ENCODE measurements at places on chromosomes 6 and 20.
A peak's percentile ranks its signal among the peaks of the same experiment; 100 is the strongest.

- DNase-seq: no peak
These were observed 7.5 kb downstream of the F13A1 start for GRCh38 chr6:6312901-6313441.

GRCh38 chr20:59829054-59829785 is 104.2 kb downstream of the SYCP2 start:
- no peak for DNase-seq

DNA sequence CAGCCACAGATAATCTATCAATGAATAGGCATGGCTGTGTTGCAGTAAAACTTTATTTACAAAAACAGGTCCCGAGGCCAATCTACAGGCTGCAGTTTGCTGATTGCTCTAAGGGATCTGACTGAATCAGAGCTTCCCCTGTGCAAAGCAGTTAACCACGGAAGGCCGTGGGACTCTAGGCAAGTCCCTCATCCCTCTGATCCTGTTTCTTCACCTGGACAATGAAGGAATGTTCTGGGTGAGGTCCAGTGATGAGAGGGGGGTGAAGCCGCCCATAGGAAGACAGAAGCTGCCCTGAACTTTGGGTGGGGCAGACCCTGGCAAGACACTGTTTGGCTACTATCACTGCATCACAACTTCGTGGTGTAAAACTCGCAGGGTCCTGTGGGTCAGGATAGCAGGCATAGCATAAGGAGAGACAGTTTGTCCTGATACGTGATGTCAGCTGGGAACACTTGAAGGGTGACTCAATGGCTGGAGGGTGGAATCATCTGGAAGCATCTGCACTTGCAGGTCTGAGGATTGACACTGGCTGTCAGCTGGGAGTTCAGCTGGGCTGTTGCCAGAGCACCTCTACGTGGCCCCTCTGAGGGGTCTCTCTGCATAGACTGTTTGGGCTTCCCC is 33.3 kb upstream of the TGM2 start:
- no peak for DNase-seq

DNA sequence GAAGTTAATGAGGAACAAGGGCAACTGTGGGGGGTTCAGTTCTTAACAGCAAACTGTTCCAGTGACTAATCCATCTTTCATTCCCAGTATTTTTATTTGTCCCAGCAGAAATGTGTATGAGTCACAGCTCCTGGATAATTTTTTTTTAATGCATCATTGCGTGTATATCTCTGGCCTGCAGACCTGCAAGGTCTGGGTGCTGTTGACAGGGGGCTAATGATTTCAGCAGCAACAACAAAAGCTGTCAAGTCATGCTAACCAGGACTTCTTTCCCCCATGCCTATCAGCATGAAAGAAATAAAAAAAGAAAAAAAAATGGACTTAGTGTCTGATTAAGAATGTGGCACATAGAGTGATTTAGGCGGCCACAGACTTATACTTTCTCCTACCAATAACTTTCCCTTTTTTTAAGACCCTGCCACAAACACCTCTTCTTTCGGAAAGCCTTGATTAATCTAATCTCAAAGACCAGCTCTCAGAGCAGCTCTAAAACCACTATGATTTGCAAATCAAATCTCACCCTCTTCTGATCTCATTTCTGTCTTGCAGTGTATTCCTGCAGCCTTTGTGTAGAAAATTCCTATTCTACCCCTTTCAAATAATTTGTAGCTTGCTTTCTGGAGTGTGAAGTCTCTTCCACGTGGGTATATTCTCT is 14.2 kb upstream of the PREX1 start:
- DNase-seq: no peak

- DNase-seq: peak; percentile 48
These were observed 1.1 kb downstream of the TCP11 start for GRCh38 chr6:35139924-35140638.

DNA sequence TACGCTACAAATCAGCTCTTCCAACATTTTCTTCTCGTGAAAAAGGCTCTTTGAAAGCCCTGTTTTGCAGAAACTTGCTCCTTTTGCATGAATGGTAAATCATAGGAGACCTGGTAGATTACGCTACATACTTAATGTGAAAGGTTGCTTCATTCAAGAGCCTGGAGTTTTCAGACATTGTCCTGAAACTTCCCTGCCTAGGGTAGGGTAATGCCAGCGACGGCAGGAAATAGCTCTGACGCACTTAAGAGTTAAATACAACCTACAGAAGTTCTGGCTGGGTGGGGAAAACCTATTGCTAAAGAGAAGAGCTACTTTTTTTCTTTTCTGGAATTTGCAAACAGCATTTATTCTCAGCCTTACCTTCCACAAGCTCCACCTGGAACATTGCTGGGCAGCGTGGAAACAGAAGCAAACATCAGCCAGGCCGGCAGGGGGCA is 144.5 kb downstream of the LPA start:
- no peak for DNase-seq

- DNase-seq: no peak
These were observed 7.1 kb downstream of the TRIM26 start for GRCh38 chr6:30206152-30206551.

DNA sequence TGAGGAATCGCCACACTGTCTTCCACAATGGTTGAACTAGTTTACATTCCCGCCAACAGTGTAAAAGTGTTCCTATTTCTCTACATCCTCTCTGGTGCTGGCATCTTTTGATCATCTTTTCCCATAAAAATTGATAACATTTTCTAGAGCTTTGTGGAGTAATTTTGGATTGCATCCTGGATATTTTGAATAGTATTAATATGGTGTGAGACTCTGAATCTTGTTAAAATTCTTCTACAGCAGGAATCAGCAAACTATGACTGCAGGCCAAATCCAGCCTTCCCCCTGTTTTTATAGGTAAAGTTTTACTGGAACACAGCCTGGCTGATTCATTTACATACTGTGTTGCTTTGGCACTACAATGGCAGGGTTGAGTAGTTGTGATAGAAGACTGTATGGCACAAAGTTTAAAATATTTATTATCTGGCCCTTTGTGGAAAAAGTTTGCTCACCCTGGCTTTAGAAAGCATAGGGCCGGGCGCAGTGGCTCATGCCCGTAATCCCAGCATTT is 15.0 kb upstream of the RNF8 start:
- no peak for DNase-seq

GRCh38 chr20:49872056-49872455 is 43.3 kb downstream of the SPATA2 start:
- no peak for DNase-seq

- DNase-seq: no peak
These were observed 50.0 kb upstream of the ARHGAP18 start for GRCh38 chr6:129759796-129760605.

DNA sequence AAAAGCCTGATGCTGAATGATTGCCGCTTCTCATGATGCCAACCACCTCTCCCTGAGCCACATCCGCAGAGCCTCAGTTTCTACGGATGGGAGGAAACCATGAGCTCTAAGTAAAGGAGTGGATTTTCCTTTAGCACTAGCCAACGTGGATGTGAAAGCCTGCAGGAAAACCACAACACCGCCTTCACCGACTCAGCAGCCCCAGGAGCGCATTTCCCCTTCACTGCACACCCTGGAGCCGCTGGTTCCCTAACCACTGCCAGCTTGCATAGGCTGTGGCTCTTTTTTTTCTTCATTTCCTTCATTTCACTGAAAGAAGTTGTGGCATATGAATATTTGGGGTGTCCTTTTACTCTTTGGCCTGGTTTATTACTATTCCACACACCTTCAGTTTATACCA is 50.5 kb upstream of the SSTR4 start:
- no peak for DNase-seq

- no peak for DNase-seq
These were observed 164.6 kb downstream of the MTFR2 start for GRCh38 chr6:136085370-136086115.

DNA sequence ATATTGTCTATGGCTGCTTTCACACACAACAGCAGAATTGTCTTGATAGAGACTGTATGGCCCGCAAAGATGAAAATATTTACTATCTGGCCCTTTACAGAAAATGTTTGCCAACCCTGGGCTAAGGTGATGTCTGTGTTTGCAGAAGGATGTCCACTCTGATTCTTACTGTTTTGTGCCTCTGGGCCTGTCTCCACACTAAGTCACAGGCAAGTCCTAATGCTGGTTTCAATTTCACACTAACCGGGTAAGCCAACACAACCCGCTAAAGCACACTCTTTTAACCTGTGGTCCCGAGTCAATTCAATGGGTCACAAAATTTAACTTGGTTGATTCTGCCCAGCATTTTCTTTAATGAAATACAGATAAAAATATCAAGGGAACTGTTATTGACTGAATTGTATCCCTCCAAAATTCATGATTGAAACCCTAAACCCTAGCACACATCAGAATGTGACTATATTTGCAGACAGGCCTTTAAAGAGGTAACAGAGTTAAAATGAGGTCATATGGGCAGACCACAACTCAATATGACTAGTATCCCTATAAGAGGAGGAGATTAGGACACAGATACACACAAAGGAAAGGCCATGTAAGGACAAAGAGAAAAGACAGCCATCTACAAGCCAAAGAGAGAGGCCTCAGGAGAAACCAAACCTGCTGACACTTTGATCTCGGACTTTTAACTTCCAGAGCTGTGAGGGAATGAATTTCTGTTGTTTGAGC is 78.4 kb downstream of the FYN start:
- DNase-seq: no peak

DNA sequence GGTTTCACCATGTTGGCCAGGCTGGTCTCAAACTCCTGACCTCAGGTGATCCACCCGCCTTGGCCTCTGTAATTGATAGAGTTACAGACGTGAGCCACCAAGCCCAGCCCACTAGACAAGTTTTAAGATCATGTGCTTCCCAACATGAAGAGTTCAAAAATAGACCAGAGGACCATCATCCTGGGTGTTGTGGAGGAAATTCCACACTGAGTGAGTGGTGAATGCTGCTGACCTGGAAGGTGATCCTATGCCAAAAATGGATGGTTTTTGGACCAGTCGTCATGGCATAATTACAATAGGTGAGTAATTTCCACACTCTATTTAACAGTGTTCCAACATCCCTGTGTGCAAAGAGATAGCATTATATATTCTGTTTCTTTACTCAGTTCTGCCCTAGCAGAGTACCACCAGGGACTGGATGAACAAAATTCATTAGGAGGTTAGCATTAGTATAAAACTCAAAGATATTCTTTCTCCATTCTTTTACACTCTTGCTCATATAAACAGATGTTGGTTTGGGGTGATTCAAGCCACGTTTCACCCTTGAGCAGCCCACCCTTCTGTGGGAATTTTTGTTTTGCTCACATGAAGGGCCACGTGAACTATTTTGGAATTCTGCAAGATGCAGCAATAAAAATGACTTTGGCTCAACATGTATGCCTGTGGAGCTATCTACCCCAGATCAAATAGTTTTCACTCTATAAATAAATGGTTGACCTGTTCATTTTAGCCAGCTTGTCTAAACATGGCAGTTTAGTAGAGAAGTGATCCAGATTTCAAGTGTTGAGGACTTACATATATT is 206.2 kb upstream of the TCF21 start:
- DNase-seq: no peak

- DNase-seq: no peak
These were observed 1.9 kb downstream of the POU3F2 start for GRCh38 chr6:98836025-98836961.

- no peak for DNase-seq
These were observed 98.1 kb downstream of the HIVEP2 start for GRCh38 chr6:142846883-142847287.

DNA sequence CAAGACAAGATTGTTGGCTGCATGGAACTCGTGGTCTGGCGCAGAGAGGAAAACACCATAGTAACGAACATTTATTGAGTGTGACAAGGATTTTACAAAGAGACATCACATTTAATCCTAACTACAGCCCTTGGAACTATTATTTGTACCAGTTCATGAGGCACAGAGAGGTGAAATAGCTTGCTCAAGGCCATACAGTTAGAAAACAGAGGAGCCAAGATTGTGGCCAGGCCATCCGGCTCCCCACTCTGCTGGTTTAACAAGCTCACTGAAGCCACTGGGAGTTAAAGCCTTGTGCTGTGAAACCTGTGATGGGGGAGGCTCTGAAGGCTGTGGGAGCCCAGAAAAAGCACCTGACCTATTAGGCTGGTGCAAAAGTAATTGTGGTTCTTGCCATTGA is 74.9 kb upstream of the ZNFX1 start:
- no peak for DNase-seq

GRCh38 chr6:165906736-165907135 is 243.7 kb upstream of the PDE10A start:
- DNase-seq: no peak

- no peak for DNase-seq
These were observed 320.1 kb downstream of the ESR1 start for GRCh38 chr6:152127432-152128165.

DNA sequence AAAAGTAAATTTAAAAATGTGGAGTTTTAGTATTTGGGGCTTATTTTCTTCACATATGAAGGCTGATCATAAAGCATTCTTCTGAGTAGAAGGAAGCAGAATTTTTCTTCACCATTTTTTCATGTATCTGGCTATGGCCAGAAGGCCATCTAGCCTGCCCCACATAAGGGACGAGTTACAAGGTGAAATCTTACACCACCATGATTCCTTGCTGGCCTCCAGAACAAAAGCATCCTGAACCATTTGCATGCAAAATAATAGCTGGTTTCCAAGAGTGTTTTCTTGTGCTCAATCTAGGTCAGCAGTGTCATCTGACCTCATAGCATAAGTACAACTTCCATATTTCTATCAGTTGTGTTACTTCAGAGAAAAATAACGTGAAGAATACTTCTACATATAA is 93.1 kb downstream of the BMP5 start:
- no peak for DNase-seq

DNA sequence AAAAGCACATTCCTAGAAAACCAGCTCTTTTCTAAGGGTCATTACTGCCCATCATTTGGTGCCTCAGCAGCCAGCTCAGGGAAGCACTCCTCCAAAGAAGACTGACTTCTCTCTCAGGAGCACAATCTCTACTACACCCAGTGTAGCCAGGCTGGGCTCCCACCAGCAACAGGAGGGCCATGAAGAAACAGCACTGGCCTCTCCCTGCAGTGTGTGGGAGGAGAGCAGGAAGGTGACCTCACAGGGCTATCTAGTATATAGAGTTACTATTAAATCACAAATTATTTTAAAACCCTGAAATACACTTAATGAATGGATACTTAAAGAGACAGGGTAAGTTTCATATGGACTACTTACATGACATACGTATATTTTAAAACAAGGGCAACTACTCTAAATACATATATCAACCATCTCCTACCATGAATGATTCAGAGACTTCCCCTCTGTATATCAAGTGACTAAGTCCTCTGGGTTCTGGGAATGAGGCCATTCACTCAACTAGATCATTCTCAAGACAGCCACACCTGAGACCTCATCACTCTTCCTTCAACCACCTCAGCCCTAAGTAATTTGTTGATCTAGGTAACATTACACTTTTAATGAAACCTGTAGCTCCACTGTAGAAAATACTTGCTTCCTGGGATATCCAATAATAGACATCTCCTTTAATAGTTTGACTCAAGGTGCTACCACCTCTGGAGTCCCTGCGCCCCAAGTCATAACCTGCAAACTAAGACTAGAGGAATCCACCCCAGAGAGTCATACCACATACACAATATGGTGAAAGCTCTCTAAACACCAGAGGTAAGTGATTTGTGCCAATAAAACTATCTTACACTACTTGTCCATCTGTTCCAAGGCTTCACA is 25.2 kb downstream of the TBX18 start:
- no peak for DNase-seq

GRCh38 chr6:98044151-98044561 is 761.1 kb upstream of the MMS22L start:
- no peak for DNase-seq

- no peak for DNase-seq
These were observed 189.7 kb downstream of the PACRG start for GRCh38 chr6:162917506-162917905.

- no peak for DNase-seq
These were observed 1.3 kb downstream of the COL19A1 start for GRCh38 chr6:69867639-69867976.

All from NCI-H460 (cell line).